Liver (tissue), 10 donors: ENCODE measurements at places on chromosomes 3 and 15. TPM values are rescaled to one million over a fixed set of nuclear protein-coding genes. Genes with fewer than 3 reads are reported as not detected.

- H3K4me1 ChIP-seq: peaks cover 7% of the 10 kb centered on the region
- no peaks in the 10 kb centered on the region for H3K36me3 ChIP-seq
- no peak overlapping the region for H3K27ac ChIP-seq
Measured at GRCh38 chr3:42745291-42745745, 27.7 kb downstream of the CCDC13 start.

Gene KIF7
- 0.04 TPM for polyA plus RNA-seq

DNA sequence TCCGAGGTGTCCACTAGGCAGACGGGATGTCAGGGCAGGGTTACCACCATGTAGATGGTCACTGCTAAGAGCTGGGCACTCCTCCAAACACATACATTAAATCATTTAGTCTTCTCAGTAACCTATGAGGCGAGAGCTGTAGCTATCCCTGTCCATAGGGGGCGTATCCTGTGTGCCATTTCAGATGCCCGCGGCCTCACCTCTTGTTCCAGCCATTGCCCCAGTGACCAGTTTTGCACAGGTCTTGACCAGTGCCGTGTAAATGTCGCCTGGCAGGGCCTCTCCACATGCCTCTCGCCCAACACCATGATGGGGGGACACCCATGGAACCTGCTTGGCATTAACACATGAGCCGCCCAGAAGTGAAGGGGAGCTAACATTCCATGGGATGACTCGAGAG, 20.8 kb upstream of the SRP14 start:
- no peaks in the 10 kb centered on the region for H3K36me3 ChIP-seq
- no peak for DNase-seq
- no peaks in the 10 kb centered on the region for H3K27me3 ChIP-seq
- H3K4me1 ChIP-seq: peaks cover 18% of the 10 kb centered on the region

- DNase-seq: no peak
- H3K27me3 ChIP-seq: no peaks in the 10 kb centered on the region
- H3K4me1 ChIP-seq: peaks cover 15% of the 10 kb centered on the region
- H3K36me3 ChIP-seq: no peaks in the 10 kb centered on the region
- H3K27ac ChIP-seq: no peak overlapping the region
Measured at GRCh38 chr3:126656371-126657134, 1.6 kb upstream of the TXNRD3 start.

GRCh38 chr3:128923576-128923975, 44.2 kb downstream of the ACAD9 start:
- no peak overlapping the region for H3K27ac ChIP-seq
- DNase-seq: no peak
- H3K4me3 ChIP-seq: no peak overlapping the region
- no peaks in the 10 kb centered on the region for H3K36me3 ChIP-seq
- H3K27me3 ChIP-seq: no peaks in the 10 kb centered on the region
- peaks cover 4% of the 10 kb centered on the region for H3K4me1 ChIP-seq

DNA sequence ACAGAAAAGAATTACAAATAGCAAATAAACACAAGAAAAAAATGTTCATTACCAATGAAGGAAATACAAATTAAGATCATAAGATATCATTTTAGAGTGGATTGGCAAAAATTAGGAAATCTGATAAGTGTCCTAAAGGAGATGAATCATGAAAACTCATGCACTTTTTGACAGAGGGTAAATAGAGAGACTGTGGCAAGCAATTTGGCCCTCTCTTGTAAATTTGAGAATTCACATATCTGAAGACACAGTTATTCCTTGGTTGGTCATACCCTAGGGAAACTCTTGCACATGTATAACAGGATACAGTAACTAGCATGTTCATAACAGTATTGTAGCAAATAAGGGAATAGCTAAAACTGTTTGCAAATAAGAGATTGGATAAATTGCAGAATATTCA, 246.0 kb upstream of the GADL1 start:
- no peaks in the 10 kb centered on the region for H3K4me1 ChIP-seq
- no peaks in the 10 kb centered on the region for H3K27me3 ChIP-seq
- no peak overlapping the region for H3K4me3 ChIP-seq
- H3K27ac ChIP-seq: no peak overlapping the region
- no peaks in the 10 kb centered on the region for H3K36me3 ChIP-seq

DNA sequence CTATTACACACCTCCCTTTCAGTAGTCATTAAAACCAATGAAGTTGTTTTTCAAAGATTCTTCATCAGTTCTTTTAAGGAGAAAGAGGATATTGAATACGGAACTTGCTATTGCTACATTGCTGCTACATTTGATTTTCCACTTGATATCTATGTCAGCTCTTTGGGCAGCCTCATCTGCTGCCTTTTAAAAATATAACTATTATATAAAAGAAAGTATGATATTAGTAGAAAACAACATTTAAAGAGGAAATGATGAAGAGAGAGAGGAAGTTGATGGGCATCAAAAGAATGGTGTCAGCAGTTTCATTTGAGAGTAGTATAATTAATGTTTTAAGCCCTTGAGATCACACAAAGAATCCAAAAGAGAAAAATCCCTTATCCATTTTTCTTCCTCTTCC, 171.4 kb downstream of the NFKBIZ start:
- no peaks in the 10 kb centered on the region for H3K36me3 ChIP-seq
- H3K27ac ChIP-seq: no peak overlapping the region
- no peaks in the 10 kb centered on the region for H3K4me1 ChIP-seq

Gene PRTG
- 0.17 TPM for polyA plus RNA-seq

DNA sequence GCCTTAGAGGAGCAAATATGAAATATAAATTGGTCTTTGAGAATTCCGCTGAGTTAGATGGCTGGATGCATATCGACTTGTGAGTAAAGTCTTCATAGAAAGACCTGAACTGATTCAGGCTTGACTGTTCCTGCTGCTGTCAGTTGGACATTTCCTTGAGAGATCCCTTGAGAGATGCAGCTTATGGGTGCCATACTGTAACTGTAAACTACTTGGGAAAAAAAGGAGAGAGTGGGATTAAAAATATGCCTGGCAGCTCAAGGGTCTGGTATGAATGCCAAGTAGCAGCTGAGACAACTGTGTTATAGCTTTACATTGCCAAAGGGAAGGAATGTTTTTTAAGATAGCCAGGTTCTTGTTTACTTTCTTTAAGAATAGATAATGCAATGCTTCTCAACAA, 926.6 kb downstream of the EPHA3 start:
- H3K4me1 ChIP-seq: no peaks in the 10 kb centered on the region
- H3K27me3 ChIP-seq: no peaks in the 10 kb centered on the region
- H3K4me3 ChIP-seq: no peak overlapping the region
- DNase-seq: no peak
- no peaks in the 10 kb centered on the region for H3K36me3 ChIP-seq

DNA sequence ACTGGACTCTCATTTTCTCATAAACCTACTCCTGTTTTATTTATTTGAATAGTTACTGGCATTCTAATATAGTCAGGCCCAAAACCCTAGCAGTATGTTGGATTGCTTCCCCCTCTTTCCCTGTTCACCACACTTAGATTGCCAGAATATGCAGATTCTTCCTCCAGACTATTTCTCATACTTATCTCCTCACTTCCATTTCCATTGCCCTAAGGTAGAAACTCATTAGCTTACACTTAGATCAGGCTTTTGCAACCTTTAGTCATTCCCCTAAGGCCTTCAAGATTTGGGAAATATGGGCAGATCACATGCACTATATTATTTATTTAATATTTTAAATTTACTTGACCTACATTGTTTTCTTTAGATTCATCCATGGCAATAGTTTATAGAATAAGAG, 98.9 kb downstream of the MEIS2 start:
- DNase-seq: no peak
- H3K27me3 ChIP-seq: no peaks in the 10 kb centered on the region
- H3K4me3 ChIP-seq: no peak overlapping the region
- H3K27ac ChIP-seq: no peak overlapping the region
- no peaks in the 10 kb centered on the region for H3K4me1 ChIP-seq
- no peaks in the 10 kb centered on the region for H3K36me3 ChIP-seq
